Activated gamma-delta T cell (primary cell): ENCODE measurements at places on chromosomes 4 and X.

- no peak for DNase-seq
These were observed 628.8 kb downstream of the SPRY1 start for GRCh38 chr4:124025428-124025827.

- DNase-seq = no peak
These were observed 67.4 kb downstream of the DMP1 start for GRCh38 chr4:87717276-87718031.

DNA sequence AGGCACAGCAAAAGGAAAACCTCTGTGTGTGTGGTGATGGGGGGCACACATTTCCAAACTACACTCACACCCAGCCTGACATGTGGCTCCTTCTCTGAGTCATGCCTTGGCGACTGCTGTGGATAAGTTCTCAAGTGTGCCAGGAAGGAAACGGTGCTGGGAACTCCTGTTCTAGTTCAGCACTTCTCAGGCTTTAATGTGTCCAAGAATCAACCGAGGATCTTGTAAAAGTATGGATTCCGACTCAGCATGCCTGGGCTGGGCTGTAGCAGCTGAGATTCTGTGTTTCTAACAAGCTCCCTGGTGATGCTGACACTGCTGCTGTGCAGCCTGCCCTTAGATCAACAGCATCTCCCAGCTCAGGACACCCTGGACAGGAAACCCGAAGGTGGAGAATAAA, 20.2 kb downstream of the CLNK start:
- DNase-seq = no peak

- DNase-seq = no peak
These were observed 51.3 kb downstream of the UGT8 start for GRCh38 chr4:114649908-114650307.

GRCh38 chrX:111888600-111888999, 12.6 kb downstream of the TRPC5OS start:
- DNase-seq = no peak

DNA sequence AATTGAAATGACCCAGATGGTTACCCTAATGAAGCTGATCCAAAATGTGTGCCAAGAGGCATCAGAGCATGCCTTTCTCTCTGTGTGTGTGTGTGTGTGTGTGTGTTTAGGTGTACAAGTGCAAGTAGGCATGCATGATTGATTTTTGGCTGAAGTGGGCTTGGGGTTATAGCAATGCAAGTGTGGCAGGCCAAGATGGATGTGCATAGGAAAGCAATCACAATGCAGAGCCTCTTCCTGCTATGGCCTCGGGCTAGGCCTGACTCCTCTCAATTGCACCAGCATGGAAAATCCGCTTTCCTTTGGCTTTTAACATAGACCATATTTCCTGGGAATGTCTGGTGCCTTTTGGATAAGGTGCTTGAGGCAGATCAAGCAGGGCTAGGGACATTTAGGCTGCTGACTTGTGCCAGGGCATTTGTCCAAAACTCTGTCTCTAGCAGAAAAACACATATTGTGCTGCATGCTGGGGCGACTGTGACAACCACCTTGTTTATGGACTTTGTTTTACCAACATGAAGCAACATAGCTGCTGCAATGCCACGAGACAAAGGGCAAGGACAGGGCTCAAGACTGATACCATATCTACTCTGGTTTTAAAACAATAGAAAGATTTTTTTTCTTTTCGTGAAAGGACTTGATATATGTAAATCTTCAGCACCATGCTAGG, 395.7 kb downstream of the RAPGEF2 start:
- no peak for DNase-seq

GRCh38 chr4:163679189-163679588, 184.7 kb downstream of the TMA16 start:
- no peak for DNase-seq
